Skin of body (tissue), 3 donors: ENCODE measurements at places on chromosomes 7 and 10.

DNA sequence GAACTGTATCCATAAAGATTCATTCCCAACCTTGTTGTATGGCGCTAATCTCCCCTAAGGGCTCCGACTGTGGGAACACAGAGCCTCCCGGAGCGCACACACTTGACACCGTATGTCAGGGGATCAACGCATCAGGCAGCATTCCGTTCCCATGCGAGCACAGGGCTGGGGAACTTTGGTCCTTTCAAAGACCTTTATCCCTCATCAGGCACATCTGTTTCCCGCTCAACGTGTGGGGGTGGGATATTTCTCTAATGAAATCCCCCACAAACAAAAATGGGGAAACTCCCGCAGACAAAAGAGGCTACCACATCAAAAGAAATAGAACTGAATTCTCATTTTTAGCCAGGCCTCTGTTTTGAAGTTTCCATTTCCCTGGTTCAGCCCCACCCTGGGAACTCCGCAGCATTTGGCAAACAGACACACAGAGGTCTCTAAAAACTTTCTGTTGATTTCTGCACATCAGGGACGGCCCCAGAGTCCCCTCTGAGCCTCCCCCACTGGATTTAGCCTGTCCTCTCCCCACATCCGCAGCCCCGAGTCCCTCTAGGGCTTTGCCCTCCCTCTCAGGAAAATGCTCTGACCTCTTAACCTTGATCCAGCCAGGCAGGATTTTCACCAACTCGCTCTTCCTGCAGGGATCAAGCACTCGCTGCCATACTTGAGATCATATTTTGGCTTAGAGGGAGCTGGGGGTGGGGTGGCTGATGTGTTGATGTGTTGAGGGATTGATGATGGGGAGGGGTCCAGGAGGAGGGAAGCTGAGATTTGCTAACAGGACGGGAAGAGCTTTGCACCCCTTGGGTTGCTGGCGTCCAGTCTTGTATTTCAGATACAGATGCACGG, 6.6 kb downstream of the CPA5 start:
- DNase-seq, result peak; percentile 97

GRCh38 chr7:122298618-122299017, 5.9 kb downstream of the FEZF1 start:
- no peak for DNase-seq

GRCh38 chr10:48601789-48602188, 3.1 kb downstream of the ARHGAP22 start:
- no peak for DNase-seq

- no peak for DNase-seq
Measured at GRCh38 chr7:108890862-108891261, 321.2 kb downstream of the DNAJB9 start.

GRCh38 chr10:94210440-94211168, 152.1 kb downstream of the NOC3L start:
- DNase-seq, result peak; percentile 50

DNA sequence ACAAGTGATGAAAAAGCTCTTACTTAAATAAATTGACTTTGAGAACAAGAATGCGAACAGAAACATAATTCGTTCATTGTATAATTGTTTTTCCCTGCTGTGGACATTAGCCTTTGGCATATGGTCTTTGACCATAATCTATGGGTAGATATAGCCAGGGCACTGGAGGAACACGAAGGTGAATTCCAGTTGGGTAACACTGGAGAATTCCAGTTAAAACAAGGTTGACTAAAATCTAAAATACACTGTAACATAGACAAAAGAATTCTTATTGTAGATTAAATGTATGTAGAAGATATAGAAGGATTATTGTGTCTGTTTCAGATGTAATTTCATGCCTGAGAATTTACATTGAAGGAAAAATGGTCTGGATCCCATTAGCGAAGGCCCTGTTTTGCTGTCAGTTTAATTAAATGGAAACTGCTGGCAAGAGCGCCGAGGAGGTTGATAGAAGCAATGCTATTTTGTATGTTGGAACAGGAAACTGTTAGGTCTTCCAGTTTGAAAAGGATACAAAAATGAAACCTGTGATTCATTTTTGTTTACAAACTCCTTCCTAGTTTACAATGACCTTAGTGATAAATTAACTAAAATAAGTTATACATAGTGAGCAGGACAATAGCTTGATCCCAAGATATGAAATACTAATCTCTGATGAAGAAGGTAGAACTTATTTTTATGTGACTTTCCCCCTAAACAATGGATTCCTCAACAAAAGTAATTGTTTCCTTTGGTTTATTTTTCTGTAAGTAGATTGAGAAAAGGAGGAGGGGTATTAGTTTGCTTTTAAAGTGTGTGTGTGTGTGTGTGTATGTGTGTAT, 68.9 kb downstream of the ARID5B start:
- peak; percentile 70 for DNase-seq

- DNase-seq, result no peak
Measured at GRCh38 chr7:108385834-108386422, 70.3 kb downstream of the NRCAM start.

DNA sequence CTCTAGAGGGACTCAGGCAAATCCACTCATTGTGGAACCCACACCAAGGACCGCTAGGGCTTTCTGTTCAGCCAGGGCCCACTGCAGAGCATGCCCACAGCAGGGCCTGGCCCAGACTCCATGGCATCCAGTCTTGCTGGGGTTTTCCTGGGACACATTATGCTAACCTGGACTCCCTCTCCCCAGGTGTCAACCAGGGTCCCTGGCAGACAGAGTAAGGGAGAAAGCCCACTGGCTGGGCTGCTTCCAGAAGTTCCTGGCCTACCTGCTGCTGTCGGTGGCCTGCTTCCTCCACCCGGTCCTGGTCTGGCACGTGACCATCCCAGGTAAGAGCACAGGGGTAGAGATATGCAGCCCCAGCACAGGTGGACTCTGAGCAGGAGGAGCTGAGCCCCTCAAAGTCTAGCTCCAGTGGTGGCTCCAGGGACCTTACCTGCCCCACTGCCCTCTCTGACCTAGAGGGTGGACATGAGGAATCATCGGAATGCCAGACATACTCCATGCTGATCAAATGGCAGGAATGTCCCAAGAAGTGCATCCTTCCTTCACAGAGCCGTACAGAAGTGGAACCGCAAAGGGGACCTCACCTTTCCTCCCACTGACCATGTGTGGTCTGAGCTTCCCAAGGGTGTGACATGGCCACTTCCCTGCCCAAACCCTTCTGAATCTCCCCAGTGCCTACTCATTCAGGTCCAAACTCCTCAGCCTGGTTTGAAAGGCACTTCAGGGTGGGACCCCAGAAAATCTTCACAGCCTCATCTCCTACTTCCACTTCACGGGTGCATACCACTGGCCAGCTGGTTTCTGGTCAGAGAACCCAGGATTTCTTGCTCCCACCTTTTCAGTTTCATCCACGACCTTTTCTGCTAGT, 22.5 kb downstream of the TMEM72 start:
- DNase-seq, result no peak
